ENCODE measurements at places on chromosomes 16 and 17. TPM values are rescaled to one million over a fixed set of nuclear protein-coding genes. Genes with fewer than 3 reads are reported as not detected.

DNA sequence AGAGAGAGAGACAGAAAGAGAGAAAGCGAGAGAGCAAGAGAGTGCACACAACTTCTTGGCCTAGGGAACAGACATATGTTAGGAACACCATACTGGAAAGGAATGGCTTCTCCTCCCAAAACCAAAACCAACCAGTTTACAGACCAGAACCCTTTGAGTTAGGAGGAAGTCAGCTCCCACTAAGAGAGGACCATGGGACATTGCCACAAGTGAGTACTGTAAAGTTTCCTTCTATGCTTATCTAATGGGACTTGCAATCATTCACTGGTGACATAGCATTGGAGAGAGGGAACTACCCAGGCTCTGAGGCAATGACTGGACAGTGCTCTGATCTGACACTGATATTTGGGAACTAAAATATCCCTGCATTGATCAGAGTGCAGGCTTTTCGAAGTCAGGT, 32.4 kb downstream of the TBC1D3B start:
- no peak for DNase-seq

- DNase-seq: no peak
These were observed 28.6 kb downstream of the WSCD1 start for GRCh38 chr17:6098823-6099180.

- no peak for DNase-seq
These were observed 17.7 kb upstream of the GFOD2 start for GRCh38 chr16:67736858-67737257.

- DNase-seq: no peak
These were observed 47.1 kb downstream of the NUP93 start for GRCh38 chr16:56777001-56777400.

Gene FA2H
- 10.4 TPM for polyA plus RNA-seq

GRCh38 chr16:79599837-79600637, 500 bp downstream of the MAF start:
- no peak for DNase-seq

Gene RUNDC3A
- polyA plus RNA-seq: 17.2 TPM

- DNase-seq: no peak
These were observed 154.8 kb downstream of the VPS53 start for GRCh38 chr17:559551-560431.

Gene KRTAP4-4
- polyA plus RNA-seq: not detected

- DNase-seq: no peak
These were observed 3.0 kb upstream of the ABCC1 start for GRCh38 chr16:15946257-15947044.

Gene CAVIN1
- 71.0 TPM for polyA plus RNA-seq

Gene EPX
- polyA plus RNA-seq: 0.24 TPM

- DNase-seq: no peak
These were observed 38.3 kb downstream of the RPA1 start for GRCh38 chr17:1868090-1868489.

DNA sequence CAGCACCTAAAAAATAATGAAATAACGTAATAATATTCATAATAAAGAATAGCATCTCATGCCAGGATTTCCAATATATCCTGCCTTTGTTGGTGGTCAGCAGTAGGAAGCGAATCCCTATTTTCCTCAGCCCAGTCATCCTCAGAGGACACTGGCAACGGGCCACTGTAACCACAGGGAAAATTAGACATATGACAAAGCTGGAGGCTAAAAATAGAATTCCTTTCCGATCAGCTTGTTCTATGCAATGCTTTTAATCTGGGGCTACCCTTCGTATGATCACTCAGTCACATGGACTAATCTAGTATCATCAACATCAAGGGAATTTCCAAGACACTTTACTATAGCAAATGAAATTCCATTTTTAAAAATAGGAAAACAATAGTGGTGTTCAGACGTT, 246.9 kb upstream of the KCNJ16 start:
- DNase-seq: no peak

DNA sequence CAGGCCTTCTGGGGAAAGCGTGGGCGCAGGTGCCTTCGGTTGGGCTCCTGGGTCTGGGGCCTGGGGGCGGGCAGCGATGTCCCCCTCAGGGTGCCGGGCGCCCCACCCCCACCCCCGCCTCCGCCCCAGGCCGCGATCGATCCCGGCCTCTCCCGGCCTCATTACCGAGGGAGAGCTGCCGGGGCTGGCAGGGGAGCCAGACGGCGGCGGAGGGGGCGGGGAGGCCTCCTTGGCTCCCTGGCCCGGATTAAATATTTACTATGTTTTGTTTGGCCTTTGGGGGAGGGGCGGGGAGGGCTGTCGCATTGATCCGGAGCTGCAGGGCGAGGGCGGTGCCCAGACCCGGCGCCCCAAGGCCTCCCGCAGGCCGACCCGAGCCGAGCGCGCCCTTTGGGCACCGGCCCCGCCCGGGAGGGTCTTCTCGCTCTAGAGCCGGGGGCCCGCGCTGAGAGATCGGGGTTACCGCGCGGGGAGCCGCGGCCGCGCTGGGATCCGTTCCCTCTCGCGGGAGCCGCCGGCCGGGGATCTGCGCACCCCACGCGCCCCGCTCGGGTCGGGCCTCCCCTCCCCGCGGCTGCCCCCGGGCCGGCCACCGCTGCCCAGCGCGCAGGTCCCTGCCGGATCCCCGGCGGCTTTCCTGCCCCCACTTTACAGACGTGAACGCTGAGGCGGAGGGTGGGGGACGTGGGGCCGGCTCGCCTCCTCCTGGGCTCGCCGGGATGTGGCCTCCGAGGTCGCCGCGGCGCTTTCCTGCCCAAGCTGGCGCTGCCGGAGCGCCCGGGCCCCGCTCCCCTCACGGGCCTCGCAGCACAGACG, 27.0 kb downstream of the RTN4RL1 start:
- peak; percentile 90 for DNase-seq

GRCh38 chr16:4879049-4879448, 31.8 kb downstream of the UBN1 start:
- DNase-seq: no peak

DNA sequence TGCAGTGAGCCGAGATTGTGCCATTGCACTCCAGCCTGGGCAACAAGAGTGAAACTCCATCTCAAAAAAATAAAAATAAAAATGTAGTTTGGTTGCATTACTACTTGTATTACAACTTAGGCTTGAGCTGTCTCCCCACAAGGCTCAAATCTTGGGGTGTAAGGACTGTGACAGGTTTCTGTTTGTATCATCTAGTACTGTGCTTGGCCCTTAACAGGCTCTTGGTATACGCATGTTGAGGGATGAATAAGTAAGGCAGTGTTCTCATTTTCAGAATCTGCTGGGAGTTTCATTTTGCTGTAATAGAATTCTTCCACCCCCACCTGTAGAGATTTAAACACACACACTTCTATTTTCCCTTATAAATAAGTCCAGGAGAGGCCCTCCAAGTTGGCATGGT, 289.4 kb upstream of the EEF2KMT start:
- DNase-seq: no peak

DNA sequence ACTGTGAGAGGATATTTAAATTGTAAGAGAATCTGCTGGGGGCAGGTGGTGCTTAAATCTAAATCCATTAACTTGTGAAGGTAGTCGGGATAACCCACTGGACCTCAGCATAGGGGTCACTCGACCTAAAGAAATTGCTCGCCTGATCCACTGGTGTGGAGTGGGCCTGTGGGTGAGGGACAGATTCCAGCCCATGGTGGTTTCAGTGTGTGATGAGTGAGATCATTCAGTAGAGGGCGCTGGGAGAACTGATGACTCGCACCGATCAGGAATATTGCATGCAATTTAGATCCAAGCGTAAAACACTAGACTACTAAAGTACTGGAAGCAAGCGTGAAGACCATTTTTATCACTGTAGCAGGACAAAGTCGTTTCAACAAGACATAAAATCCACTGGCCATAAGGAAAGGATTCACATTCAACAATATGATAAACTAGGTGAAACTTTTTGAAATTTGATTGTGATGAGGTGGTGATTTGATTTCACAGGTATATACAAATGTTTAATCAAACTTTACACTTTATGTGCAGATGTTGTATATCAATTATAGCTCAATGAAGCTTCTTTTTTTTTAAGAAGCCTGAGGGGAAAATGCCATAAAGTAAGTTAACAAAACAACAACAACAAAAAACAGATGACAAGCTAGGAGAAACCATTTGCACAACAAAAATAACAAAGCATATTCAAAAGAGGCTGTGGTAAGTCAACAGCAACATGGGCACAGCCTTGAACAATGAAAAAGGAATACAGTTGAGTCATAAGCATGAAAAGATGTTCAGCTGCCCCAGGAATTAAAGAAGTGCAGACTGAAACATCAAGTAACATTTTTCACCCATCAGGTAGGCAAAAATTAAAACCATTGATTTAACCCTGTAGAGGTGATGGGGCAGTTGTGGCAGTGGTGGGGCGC, 7.5 kb upstream of the TMEM170A start:
- no peak for DNase-seq

DNA sequence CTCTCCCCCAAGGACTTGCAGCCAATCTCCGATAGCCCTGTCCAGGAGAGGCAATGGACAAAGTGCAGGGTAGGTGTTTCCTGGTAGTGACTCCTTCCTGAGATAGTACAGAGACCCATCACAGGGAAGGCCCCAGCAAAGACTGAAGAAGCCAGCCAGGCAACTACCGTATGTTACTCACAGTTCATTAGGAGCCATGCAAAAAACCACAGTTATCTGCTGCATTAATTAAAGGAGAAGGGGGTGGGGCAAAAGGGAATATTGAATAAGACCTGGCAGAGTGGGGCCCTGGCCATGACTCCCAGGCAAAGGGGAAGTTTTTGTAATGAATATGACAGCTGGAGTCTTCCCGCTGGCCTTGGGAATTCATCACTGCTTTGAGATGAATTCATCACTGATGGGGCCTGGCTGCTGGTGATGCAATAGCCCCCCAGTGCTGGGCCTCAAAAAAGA, 2.5 kb upstream of the SLC13A2 start:
- DNase-seq: peak; percentile 89

DNA sequence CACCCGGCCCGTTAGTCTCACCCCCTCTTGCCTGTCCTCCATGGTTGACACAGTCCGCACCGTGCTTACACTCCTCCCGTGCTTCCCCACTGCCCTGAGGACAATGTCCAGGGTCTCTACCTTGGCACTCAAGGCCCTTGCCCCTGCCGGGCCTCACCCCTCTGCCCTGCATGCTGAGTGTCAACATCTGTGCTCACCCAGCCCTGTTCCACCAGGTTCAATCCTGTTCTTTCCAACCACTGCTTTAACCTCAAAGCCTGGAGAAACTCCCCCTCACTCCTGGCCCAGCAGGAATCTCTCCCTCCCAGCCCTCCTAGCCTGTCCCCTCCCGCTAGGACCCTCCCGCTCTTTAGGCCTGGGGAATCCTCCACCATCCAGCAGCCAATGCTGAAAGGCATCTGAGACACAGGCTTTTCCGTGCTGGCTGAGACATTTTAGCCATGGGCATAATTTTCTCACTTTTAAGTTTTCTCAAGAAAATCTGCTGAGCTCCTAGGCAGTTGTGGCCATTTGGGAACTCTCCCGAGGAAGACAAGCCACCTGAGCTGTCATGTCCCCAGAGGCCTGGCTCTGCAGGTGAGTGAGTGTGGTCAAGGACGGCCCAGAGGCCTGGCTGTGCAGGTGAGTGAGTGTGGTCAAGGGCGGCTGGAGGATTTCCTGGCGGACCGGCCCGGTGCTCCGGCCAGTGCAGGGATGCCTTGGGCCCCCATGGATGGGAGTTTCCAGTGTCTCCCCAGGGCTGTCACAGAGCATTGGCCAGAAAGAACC, 10.8 kb upstream of the P2RX1 start:
- peak; percentile 90 for DNase-seq

Gene PYDC1
- 0.19 TPM for polyA plus RNA-seq

DNA sequence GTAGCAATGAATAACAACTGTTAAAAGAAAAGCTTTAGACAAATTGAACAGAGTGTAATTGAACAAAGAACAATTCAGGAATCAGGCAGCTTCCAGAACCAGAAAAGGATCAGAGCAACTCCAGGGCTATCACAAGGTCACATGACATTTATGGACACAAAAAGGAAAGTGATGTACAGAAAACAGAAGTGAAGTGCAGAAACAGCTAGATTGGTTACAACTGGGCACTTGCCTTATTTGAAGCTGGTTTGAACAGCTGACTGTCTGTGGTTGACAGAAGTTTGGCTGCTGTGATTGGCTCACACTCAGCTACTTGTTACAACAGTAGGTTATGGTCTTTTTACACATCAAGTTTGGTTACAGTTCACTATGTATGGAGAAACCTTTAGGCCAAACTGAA, 14.8 kb downstream of the EFCAB5 start:
- no peak for DNase-seq

Gene HOXB9
- polyA plus RNA-seq: 0.03 TPM

Gene PRSS33
- polyA plus RNA-seq: 0.13 TPM

Gene GJC1
- 8.2 TPM for polyA plus RNA-seq

Gene EXOC3L1
- 2.1 TPM for polyA plus RNA-seq

DNA sequence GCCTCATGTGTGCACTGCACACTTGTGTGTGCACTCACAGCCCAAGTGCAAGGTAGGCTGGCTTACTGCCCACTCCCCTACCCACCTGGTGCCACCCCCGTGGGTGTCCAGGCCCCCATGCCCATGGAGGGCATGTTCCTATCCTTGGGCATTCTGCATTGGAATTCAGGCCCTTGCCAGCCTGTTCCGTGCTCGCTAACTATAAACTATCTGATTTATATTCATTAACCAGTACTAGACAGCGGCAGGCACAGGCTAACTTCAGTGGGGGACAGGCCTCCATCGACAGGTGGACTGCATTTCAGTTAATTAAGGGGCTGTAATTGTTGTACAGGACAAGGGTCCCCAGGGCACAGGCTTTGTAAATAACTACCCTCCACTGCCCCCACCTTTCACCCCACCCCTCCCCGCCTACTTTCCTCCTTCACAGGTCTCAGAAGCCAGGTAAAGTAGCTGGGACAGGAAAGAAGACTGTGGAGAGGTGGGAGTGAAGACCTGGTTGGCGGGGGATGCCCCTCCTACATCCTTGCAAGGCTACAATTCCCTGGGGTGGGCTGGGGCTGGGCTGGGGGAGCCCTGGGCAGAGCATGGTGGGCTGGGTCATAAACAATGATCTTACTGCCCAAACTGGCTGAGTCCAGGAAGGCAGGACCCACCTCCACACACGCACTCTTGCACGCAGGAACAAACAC, 119.0 kb upstream of the LHX1 start:
- DNase-seq: peak; percentile 22

Gene CETP
- polyA plus RNA-seq: 3.1 TPM

DNA sequence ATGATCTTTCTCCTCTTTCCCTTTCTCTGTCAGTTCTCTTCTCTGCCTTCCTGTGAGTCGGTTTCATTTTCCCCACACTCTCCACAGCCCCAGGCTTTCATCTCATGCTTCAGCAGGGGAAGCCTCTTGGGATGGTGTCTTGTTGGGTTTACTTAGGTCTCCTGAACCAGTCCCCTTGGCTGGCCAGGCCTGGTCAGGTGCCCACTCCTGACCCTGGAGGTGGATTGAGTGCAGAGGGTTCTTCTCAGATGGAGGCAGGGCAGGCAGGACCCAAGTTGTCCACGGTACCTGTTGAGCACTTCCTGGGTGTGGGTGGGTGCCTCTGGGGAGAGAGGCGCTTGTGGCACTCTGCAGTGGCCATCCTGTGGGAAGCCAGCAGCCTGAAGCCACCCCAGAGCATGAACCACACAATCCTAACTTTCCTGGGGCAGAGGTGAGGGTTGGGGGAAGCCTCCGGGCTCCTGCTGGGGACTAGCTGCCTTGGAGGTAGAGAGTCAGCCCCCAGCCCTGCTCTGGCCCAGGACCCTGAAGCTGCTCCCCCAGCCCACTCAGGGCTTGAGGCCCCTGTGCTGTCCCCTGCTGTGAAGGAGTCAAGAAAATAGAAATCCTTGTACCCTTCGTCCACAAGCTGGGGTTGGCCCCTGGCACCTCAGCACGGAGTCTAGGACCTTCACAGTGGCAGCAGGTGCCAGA, 2.0 kb upstream of the RAP1GAP2 start:
- DNase-seq: no peak

GRCh38 chr16:73094371-73094770, 46.4 kb upstream of the ZFHX3 start:
- DNase-seq: no peak

GRCh38 chr16:14177704-14178103, 106.6 kb downstream of the MRTFB start:
- no peak for DNase-seq

All from large intestine (tissue), 12 donors.